Left lung (tissue), 14 donors: ENCODE measurements at places on chromosomes 3 and 15. TPM values are rescaled to one million over a fixed set of nuclear protein-coding genes. Genes with fewer than 3 reads are reported as not detected.

DNA sequence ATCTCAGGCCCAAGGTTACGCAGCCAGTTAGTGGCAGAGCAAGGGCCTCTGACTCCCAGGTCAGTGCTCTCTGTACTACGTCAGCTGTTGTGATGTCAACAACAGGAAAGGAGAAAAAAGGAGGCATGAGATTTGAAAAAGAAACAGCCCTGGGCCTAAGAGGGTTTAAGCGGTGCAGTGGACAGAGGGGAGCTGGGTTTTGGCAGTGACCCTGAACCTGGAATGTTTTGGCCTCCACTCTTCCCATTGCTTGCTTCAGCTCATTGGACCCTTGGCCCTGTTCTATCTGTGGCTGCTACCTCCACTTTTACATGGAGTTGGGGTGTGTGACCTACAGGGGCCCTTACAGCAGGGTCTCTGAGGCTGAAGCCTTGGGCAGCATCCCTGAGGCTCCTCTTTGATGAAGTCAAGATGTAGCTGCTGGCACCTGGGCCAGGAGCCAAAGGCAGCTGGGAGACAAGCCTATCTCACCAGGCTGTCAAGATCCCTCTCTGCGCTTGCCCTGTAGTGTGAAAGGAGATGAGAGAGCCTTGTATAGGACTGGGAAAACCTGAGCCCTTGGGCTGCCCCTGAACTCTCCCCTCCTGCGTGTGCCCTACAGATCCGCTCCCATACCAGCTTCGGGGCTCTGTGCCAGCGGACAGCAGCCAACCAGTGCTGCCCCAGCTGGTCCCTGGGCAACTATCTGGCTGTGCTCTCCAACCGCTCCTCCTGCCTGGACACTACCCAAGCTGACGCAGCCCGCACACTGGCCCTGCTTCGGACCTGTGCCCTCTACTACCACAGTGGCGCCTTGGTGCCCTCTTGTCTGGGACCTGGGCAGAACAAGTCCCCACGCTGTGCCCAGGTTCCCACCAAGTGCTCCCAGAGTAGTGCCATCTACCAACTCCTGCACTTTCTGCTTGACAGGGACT, 8.7 kb downstream of the DISP2 start:
- no peak for DNase-seq

GRCh38 chr3:171013822-171014748, 12.4 kb downstream of the SLC2A2 start:
- no peak for DNase-seq

TMEM40 gene
- polyA plus RNA-seq, result 1.1 TPM

LRRC31 gene
- polyA plus RNA-seq, result not detected

- no peak for DNase-seq
Observed at GRCh38 chr15:35705030-35705883, 159.3 kb upstream of the DPH6 start.

DNA sequence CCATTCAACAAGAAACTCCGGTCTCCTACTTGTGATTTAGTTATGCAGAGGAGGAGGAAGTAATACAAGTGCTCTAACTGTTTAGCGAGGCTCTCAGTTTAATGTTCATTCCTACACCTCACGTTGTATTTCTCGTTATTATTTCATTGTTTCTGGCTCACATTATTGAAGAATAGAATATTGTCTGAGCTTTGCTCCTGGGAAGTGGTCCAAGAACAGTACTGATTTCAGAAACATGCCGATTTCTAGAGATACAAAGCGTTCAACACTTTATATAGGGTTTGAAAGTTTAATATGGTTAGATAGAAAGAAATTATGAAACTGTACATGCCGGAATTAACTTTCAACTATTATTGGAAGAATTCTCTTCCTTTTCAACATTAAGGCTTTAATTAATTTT, 1145.5 kb downstream of the TBL1XR1 start:
- no peak for DNase-seq

DNA sequence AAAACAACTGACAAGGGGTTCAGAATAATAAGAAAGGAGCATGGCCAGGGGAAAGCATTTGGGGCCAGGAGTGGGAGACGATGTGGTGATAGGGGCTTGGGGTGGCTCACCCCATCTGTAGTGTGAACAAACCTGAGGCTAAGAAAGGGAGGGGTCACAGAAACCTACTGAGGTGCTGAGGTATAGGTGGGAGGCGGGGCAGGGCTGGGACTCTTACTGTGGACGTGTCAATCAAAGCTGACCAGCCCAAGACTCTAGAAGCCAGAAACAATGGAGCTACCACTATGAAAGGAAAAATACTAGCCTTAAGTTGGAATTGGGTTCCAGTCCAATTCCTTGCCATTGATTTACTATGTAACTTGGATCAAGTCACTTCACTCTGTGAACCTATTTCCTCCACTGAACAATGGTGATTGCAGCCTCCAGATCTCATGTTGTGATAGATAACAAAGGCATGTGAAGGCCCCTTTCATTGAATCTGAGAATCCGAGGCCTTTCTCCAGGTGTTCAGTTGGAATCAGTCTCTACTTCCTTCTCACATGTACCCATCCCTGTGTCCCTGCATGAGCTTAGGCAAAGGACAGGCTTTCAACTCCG, 260.9 kb upstream of the HES1 start:
- no peak for DNase-seq

FGD5 gene
- polyA plus RNA-seq, result 40.1 TPM

PRR20G gene
- not detected for polyA plus RNA-seq

CISH gene
- 20.2 TPM for polyA plus RNA-seq

DNA sequence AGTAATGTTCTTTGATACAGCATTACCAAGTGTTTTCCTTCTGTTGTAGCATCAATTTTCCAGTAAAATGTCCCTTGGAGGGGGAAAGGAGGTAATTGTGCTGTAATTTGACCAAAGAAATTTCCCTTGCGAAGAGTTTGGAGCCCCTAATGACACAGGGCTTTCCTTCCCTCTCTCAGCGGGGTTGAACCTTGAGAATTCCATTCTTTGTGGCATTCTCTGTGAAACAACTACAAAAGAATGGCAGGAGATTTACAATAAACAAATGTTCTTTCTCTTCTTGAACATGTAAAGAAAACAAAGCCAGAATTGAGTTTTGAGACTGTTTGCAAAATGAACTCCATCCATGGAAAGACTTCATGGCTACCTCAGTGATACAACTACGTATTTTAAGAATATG, 53.4 kb downstream of the SIDT1 start:
- no peak for DNase-seq

DNA sequence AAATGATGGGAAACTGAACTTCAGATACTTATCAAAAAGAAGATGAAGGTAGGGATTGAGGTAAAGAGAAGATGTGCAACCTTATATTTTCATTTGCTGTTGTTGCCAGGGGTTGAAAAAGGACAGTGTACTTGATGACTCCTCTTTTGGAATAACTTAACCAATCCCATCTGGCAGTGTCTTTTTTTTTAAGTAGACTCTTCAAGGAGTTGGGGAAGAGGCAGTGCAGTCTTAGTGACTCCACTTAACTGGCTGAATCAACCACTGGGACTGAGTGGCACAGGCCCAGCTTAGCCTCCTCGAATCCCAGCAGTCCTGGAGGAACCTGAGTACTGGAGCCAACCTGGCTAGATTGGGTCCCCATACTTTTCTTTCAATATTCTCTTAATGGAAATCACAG, 27.3 kb upstream of the FILIP1L start:
- no peak for DNase-seq

GRCh38 chr15:45630917-45631691, 3.7 kb upstream of the SQOR start:
- DNase-seq, result no peak

ZIC1 gene
- polyA plus RNA-seq, result not detected

- no peak for DNase-seq
Observed at GRCh38 chr3:171788546-171789351, 21.5 kb downstream of the PLD1 start.

- DNase-seq, result no peak
Observed at GRCh38 chr3:101943029-101943428, 93.7 kb downstream of the NFKBIZ start.

- no peak for DNase-seq
Observed at GRCh38 chr3:109923431-109923830, 586.1 kb upstream of the DPPA4 start.

- no peak for DNase-seq
Observed at GRCh38 chr15:56654216-56654615, 79.1 kb downstream of the ZNF280D start.

DNA sequence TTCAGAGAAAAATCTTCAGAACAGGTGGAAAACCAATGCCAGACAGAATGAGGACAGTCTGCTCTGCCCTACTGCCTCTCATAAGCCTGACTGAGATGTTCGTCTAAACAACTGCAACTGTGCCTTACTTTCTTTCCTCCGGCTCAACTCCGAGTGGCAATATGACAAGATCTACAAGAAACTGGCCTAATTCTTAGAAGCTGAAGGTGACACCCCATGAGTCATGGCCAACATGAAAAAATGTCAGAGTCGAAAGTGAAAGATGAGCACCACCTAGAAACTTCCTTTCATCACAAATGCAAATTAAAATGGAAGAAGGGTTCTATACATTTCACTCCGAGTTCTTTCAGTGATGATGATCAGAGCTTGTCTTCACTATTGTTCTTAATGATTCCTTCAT, 12.9 kb downstream of the PCYT1A start:
- no peak for DNase-seq

- DNase-seq, result no peak
Observed at GRCh38 chr3:47385007-47385406, 4.2 kb downstream of the PTPN23 start.

HHATL gene
- polyA plus RNA-seq, result 1.0 TPM

GRCh38 chr3:8557298-8557697, 55.7 kb downstream of the LMCD1 start:
- no peak for DNase-seq

APBA2 gene
- polyA plus RNA-seq, result 18.4 TPM

GRCh38 chr3:114133947-114134346, 44.9 kb downstream of the DRD3 start:
- DNase-seq, result no peak

GRCh38 chr15:76868740-76869139, 36.4 kb downstream of the SCAPER start:
- DNase-seq, result no peak

DNA sequence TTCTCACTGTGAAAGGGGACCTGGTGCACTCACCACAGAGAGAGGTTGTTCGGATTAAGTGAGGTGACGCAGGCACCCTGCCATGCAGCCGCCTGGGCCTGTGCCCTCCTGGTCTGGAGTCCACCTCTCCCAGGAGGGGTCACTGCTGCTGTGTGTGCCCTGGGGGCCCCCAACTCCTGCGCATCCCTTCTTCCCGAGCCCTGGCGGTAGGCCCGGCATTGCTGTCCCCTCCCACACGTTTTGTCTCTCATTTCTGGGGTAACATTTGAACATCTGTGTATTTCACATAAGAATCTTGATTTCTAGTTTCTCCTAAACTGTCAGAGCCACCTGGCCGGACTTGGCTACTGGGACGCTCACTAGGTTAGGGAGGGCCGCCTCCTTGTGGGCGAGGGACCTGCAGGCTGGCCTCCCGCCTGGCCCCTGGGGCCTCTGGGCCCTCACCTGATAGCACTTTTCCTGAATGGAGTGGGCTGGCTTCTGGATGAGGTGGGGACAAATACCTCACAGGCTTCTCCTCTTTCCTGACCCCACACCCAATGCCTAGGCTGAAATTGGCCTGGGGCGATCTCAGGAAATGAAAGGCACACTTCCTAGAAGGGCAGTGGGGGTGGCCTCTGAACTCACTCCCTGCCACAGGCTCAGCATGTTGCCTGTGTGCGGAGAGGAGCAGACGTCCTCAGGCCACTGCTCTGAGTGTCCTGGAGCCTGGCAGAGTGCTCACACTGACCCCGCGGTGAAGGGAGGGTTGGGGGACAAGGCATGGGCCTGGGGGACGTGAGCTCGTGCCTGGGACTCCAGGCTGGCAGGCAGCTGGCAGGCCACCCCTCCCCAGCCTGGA, 104.2 kb upstream of the PRR23E start:
- DNase-seq, result peak; percentile 67

DNA sequence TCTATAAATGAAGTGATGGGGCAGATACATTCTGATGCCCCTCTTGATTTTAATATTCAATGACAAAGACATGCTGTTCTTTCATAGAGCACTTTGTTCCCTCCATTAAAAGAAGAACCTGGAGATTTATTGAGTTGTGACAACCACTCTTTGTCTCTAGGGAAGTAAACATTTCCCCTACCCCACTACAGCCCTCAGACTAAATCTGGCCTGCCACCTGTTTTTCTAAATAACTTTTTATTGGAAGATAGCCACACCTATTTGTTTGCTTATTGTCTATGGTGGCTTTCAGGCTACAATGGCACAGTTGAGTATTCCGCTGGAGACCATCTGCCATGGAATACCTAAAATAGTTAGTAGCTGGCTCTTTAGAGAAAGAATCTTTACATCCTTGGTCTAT, 41.2 kb upstream of the ZNF385D start:
- no peak for DNase-seq

GRCh38 chr15:59366333-59367021, 6.2 kb downstream of the MYO1E start:
- DNase-seq, result no peak

CRYGS gene
- 10.6 TPM for polyA plus RNA-seq

- DNase-seq, result no peak
Observed at GRCh38 chr3:65347166-65347565, 659.4 kb upstream of the ADAMTS9 start.

GRCh38 chr3:140128631-140129030, 193.6 kb downstream of the CLSTN2 start:
- no peak for DNase-seq

THAP10 gene
- 6.5 TPM for polyA plus RNA-seq
